ENCODE measurements at places on chromosomes 1 and 21.

GRCh38 chr1:241488739-241489138 is 30.8 kb downstream of the FH start:
- no peak for DNase-seq

GRCh38 chr21:42258150-42258884 is 39.4 kb downstream of the ABCG1 start:
- DNase-seq: peak; percentile 88

DNA sequence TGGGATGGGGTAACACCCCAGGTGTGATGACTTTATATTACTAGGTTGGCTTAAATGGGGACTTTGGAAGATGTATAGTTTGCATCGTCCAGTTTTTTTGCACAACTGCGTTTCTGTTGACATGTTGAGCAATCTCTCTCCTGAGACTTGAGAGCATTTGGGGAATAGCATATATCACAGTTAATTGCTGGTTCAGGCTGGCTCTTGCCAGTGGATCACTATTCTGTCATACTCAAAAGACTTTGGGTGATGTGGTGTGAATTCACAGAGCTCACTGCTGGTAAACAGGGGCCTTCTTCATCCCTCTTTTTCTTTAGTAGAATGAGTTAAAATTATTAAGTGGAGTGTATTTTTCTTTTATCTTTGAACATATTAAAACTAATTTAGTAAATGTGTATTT is 44.3 kb downstream of the LHX9 start:
- no peak for DNase-seq

- peak; percentile 81 for DNase-seq
These were observed 11.7 kb downstream of the KIF26B start for GRCh38 chr1:245166471-245166885.

- no peak for DNase-seq
These were observed 63.1 kb upstream of the TNFSF4 start for GRCh38 chr1:173270243-173270642.

- DNase-seq: peak; percentile 90
These were observed 71.3 kb upstream of the CNTN2 start for GRCh38 chr1:204971517-204972336.

- no peak for DNase-seq
These were observed 77.5 kb downstream of the SPSB1 start for GRCh38 chr1:9369964-9370788.

GRCh38 chr1:107142140-107142542 is 1.3 kb downstream of the NTNG1 start:
- peak; percentile 53 for DNase-seq

GRCh38 chr1:219075121-219075879 is 98.4 kb upstream of the LYPLAL1 start:
- DNase-seq: no peak

DNA sequence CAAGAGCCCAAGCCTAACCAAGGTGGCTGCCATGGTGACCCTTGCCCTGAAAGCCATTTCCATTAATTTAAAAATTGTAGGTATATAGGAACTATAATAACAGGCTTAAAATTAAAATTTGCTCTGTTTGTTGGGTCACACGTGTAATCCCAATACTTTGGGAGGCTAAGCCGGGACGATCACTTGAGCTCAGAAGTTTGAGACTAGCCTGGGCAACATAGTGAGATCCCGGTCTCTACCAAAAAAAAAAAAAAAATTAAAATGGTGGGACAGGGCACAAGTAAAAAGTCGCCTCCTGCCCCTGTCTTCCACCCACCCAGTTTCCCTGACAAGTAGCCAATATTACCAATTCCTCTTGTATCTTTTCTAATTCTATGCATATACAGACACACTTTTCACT is 6.6 kb downstream of the CAPZA1 start:
- no peak for DNase-seq

DNA sequence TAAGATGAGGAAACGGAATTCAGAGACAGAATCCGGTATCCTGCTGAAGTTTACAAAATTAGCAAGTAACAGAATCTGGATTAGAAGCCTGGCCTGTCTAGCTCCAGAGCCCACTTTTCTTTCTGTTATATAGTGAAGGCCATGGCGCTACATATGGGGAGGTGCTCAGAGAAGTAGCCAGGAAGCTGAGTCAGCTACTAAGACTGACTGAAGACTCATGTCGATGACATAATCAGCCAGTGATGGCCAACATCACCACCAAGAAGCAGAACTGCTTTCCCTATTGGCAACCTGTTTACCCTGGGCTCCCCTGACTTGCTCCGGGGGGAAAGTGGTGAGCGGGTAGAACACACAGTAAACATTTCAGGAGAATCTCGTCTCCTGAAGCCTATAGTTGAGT is 18.8 kb downstream of the LRRC52 start:
- no peak for DNase-seq

- DNase-seq: no peak
These were observed at the start of gene TSPEAR for GRCh38 chr21:44711327-44712202. TSS of gene TSPEAR (minus strand) at chr21:44711572. CDS start at chr21:44711514, 58 bp downstream.

- DNase-seq: no peak
These were observed 348.7 kb downstream of the RPS6KC1 start for GRCh38 chr1:213399695-213400094.

GRCh38 chr1:17293681-17294425 is 14.1 kb upstream of the PADI4 start:
- no peak for DNase-seq

DNA sequence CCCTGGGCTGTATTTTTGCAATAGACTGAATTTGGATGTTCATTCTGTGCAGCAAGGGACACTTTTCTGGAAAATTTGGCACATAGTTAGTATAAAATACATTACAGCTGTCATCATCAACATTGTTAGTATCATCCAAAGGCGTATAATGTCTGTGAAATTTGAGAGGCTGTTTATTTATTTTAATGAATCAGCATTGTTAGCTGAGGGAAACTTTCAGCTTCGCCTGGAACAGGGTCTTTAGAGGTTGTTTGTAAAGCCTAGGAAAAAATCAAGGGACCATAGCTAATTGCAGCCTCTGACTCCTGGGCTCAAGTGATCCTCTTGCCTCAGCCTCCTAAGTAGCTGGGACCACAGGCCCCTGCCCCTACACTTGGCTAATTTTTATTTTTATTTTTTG is 106.8 kb upstream of the USP24 start:
- no peak for DNase-seq

GRCh38 chr1:41741244-41741643 is 177.5 kb downstream of the HIVEP3 start:
- no peak for DNase-seq

GRCh38 chr1:154838988-154839387 is 31.1 kb downstream of the KCNN3 start:
- no peak for DNase-seq

GRCh38 chr1:174391716-174392115 is 56.0 kb upstream of the GPR52 start:
- no peak for DNase-seq

DNA sequence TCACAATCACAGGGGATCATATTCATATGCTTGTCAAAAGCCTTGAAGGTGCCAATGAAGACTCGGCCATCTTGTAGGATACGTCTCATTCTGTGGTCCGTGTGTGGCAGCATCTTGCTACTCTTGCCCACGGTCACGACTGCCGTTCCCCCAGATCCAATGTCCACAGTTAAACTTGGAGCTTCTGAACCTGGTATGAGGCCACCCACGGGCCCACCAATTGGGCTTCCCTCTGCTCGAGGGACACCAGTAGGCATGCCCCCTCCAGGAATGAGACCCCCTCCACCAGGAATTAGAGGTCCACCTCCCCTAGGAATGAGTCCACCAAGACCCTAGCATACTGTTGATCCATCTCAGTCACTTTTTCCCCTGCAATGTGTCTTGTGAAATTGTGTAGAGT is 39.6 kb downstream of the MORN1 start:
- no peak for DNase-seq

- peak; percentile 92 for DNase-seq
These were observed 35.2 kb downstream of the URB2 start for GRCh38 chr1:229661022-229661877.

- DNase-seq: no peak
These were observed 25.5 kb downstream of the UTS2 start for GRCh38 chr1:7827126-7827955.

- DNase-seq: no peak
These were observed 18.4 kb downstream of the LORICRIN start for GRCh38 chr1:153277852-153278251.

GRCh38 chr1:64397541-64397940 is 72.4 kb upstream of the CACHD1 start:
- no peak for DNase-seq

- DNase-seq: no peak
These were observed 9.6 kb downstream of the TRIM11 start for GRCh38 chr1:228396770-228397662.

DNA sequence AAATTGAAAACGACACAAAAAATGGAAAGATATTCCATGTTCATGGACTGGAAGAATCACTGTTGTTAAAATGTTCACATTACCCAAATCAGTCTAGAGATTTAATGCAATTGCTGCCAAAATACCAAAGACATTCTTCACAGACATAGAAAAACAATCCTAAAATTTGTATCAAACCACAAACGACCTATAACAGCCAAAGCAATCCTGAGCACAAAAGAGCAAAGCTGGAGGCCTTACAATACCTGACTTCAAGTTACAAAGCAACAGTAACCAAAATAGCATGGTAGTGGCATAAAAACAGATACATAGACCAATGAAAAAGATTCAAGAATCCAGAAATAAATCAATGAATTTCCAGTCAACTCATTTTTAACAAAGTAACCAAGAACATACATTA is 1077.3 kb downstream of the KCNT2 start:
- DNase-seq: no peak

Data from GM03348 (cell line).